Forelimb muscle (tissue), 1 donor: ENCODE measurements at places on chromosomes 13 and 19. TPM values are rescaled to one million over a fixed set of nuclear protein-coding genes. Genes with fewer than 3 reads are reported as not detected.

TEX101 gene
- polyA plus RNA-seq = not detected

FCER2 gene
- polyA plus RNA-seq = 0.78 TPM

SRRM5 gene
- 0.71 TPM for polyA plus RNA-seq

SLC25A15 gene
- 14.0 TPM for polyA plus RNA-seq

GRCh38 chr13:104841110-104841509, 1694.4 kb downstream of the EFNB2 start:
- DNase-seq = no peak

GRCh38 chr13:105598529-105598928, 936.9 kb downstream of the EFNB2 start:
- no peak for DNase-seq

GRCh38 chr13:31950111-31950815, 81.3 kb upstream of the FRY start:
- DNase-seq = no peak

DNA sequence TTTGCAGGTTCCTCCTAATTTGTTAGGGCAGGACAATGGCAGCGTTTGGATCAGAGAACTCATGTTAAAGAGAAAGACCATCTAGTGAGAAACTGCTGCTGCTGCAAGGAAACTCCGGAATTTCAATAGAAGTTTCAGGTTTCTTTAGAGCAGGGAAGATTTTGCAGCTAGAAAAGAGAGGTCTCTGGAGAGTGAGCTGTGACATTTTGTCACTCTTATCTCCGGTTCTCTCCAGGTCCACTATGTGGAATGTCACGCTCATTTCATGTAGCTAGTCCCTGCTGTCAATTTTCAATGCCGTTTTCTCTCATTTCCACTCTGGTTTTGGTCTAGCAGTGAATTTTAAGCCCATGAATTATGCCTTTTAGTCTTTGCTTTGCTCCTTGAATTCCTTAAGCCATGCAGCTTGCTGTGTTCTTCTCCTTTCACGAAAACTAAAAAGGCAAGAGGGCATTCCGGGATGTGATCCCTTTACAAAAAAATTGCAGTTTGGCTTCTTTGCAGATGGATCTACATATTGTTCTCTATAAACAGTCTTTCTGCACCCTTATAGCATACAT, 46.7 kb upstream of the POSTN start:
- DNase-seq = no peak

- no peak for DNase-seq
These were observed 2.3 kb downstream of the TRAPPC6A start for GRCh38 chr19:45175515-45176345.

DNA sequence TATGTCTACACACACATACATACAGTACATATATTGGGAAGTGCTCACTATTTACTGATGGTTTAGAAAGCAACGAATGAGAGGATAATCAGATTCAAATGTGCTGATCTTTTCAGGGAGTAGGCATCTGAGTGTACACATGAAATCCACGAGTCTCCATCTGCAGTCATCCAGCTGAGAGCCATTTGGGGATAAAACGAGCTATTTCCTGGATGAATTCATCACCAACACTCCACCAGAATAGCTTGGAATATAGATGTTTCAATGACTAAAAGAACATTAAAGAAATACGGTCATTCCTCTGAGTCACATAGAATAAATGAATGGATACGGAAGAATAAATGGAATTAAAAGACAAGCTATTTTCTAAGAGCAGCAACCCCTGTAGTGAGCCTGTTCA, 721.6 kb upstream of the ARGLU1 start:
- no peak for DNase-seq

DNA sequence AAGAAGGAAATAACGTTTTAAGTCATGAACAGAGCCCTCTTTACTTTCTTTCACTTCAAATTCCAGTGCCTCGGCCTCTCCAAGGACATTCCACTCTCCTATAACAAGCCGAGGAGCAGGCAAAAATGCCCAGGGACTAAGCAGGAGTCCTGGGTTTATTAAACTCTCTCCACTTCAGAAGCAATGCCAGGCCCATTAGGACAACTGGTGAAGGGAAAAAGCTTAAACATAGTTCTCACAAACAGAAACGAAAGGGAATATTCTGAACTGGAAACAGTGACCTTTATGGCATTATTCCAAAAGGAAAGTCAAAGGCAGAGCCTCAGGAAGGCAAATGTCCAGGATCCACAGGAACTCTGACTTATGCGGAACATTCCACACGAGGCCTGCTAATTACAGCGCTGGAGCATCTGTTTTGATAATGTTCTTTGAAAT, 30.9 kb upstream of the MED4 start:
- no peak for DNase-seq
